ENCODE measurements at places on chromosomes 1 and 21. TPM values are rescaled to one million over a fixed set of nuclear protein-coding genes. Genes with fewer than 3 reads are reported as not detected.

RASSF5 gene
- 1.7 TPM for total RNA-seq

NCAM2 gene
- total RNA-seq, result 0.64 TPM

RPE65 gene
- not detected for total RNA-seq

TTLL7 gene
- total RNA-seq, result 7.7 TPM

TBCE gene
- 33.3 TPM for total RNA-seq

U2AF1 gene
- 40.6 TPM for total RNA-seq

HAO2 gene
- total RNA-seq, result 0.53 TPM

GGPS1 gene
- total RNA-seq, result 39.2 TPM

CRNN gene
- not detected for total RNA-seq

SLAMF9 gene
- not detected for total RNA-seq

OR6N1 gene
- not detected for total RNA-seq

OTUD3 gene
- total RNA-seq, result 16.4 TPM

PPM1J gene
- total RNA-seq, result 22.6 TPM

PGLYRP4 gene
- not detected for total RNA-seq

KDF1 gene
- 19.8 TPM for total RNA-seq

CGN gene
- 68.7 TPM for total RNA-seq

LCE6A gene
- not detected for total RNA-seq

BNIPL gene
- 3.8 TPM for total RNA-seq

ZNF593OS gene
- total RNA-seq, result not detected

LCK gene
- 57.0 TPM for total RNA-seq

PROK1 gene
- not detected for total RNA-seq

MYOM3 gene
- 0.13 TPM for total RNA-seq

KPRP gene
- total RNA-seq, result not detected

TATDN3 gene
- total RNA-seq, result 19.3 TPM

KRTAP21-2 gene
- total RNA-seq, result not detected

ATP6V1G3 gene
- not detected for total RNA-seq

MIB2 gene
- total RNA-seq, result 120 TPM

HOOK1 gene
- 43.9 TPM for total RNA-seq

TP73 gene
- 5.7 TPM for total RNA-seq

HSD11B1 gene
- not detected for total RNA-seq

IVL gene
- not detected for total RNA-seq

TMEM200B gene
- 19.1 TPM for total RNA-seq

TMEM82 gene
- total RNA-seq, result 1.4 TPM

C1orf232 gene
- total RNA-seq, result not detected

PTGFR gene
- total RNA-seq, result 0.11 TPM

CTSE gene
- total RNA-seq, result 0.17 TPM

LRRC7 gene
- total RNA-seq, result not detected

Measured in WTC11 (cell line).